CD4-positive, alpha-beta T cell treated with Interleukin-2 at 100 ng/mL for 4 hours (primary cell): ENCODE measurements at places on chromosomes 13 and 19.
A peak's percentile ranks its signal among the peaks of the same experiment; 100 is the strongest.

GRCh38 chr13:59099182-59099974, 1064.3 kb downstream of the DIAPH3 start:
- DNase-seq, result no peak

DNA sequence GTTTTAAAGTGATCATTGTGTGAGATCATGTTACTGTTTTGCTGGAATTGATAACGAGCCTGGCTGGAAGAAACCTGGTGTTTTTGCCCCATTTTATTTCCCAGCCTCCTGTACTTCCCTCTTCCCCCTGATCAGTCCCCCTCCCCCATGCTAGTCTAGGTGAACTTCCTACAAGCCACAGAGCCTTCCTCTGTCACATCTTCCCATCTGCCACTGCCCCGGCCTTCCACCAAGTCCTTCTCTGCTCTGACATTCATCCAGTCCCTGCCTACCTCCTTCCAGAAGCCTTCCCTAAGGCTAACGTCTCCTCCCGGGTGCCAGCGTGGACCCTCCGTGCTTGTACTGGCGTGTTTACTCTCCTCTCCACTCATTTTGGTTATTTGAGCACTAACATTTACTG, 14.3 kb downstream of the FARP1 start:
- DNase-seq, result no peak

- DNase-seq, result no peak
These were observed 989 bp upstream of the SACS start for GRCh38 chr13:23434491-23434890.

- no peak for DNase-seq
These were observed 27.3 kb upstream of the SPATA13 start for GRCh38 chr13:24133021-24133795.

- peak; percentile 88 for DNase-seq
These were observed 744 bp upstream of the POU2F2 start for GRCh38 chr19:42132851-42133528.

- DNase-seq, result no peak
These were observed 23.7 kb upstream of the GPR183 start for GRCh38 chr13:99330942-99331341.

- peak; percentile 12 for DNase-seq
These were observed 72.4 kb upstream of the RGCC start for GRCh38 chr13:41384749-41385503.

DNA sequence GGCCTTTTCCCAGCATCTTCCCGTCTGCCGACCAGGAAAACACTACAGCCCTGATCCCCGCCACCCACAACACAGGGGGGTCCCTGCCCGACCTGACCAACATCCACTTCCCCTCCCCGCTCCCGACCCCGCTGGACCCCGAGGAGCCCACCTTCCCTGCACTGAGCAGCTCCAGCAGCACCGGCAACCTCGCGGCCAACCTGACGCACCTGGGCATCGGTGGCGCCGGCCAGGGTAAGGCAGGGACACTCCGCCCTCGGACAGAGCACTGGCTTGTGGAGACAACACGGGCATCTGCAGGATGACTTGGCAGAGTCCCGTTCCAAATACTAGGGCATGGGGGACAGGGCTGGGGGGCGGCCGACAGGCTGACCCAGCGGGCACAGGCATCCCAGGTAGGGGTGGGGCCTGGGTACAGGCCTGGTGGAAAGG, 31.1 kb downstream of the COMP start:
- no peak for DNase-seq

DNA sequence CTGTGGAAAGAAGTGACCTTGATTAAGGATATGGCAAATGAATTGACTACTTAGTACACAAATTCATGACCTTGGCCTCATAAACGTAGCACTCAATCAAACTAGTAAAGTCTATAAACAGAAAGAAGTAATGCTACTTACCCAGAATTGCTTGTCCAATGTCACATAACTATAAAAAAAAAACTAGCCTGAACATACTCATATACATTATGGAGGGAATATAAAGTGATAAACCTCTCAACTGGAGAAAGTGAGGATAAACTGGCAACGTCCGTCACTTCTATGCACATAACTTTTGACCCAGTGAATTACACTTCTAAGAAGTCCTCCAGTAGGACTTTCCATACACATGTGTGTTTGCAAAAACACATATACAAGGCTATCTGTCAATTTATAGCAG, 7.7 kb upstream of the SERP2 start:
- no peak for DNase-seq

GRCh38 chr19:2288818-2289713, 7.1 kb upstream of the PEAK3 start:
- no peak for DNase-seq

GRCh38 chr19:13164343-13165161, 14.3 kb downstream of the IER2 start:
- DNase-seq, result peak; percentile 50

GRCh38 chr13:77415253-77416071, 88.6 kb upstream of the MYCBP2 start:
- DNase-seq, result no peak

GRCh38 chr13:44171156-44171555, 202.5 kb upstream of the SERP2 start:
- no peak for DNase-seq

DNA sequence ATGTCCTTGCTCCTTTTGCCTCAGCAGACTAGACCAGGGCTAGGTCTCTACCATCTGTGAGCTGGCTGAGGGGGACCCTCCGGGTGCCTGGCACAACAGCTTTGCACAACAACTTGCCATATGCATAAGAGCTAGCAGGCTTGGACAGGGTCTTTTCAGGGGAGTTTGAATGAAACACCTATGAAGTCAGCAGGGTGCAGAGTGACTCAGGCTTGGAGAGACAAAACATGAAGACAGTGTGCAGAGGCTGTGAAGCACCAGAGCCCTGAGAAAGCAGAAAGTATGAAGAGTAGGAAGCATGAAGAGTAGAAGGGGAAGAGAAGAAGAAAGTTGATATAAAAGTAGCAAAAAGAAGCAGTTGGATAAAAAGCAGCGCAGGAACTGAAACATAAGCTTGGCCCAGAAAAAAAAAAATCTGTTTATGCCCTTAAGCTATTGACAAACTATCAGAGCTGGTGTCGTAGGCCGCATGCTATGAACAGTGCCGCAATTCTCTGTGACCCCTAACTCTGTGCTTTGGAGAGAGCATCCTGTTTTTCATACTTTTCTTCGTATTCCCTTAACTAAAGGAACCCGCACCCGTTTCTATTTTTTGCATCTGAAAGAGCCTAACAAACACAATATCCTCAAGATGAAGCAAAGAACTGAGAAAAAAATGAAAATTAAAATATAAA, 52.7 kb upstream of the FAM216B start:
- no peak for DNase-seq

GRCh38 chr19:51531349-51532315, at the start of gene SIGLEC6:
Gene SIGLEC6, minus strand, starts transcription at chr19:51531670. Its CDS starts 22 bp downstream, at chr19:51531648.
- peak; percentile 17 for DNase-seq

DNA sequence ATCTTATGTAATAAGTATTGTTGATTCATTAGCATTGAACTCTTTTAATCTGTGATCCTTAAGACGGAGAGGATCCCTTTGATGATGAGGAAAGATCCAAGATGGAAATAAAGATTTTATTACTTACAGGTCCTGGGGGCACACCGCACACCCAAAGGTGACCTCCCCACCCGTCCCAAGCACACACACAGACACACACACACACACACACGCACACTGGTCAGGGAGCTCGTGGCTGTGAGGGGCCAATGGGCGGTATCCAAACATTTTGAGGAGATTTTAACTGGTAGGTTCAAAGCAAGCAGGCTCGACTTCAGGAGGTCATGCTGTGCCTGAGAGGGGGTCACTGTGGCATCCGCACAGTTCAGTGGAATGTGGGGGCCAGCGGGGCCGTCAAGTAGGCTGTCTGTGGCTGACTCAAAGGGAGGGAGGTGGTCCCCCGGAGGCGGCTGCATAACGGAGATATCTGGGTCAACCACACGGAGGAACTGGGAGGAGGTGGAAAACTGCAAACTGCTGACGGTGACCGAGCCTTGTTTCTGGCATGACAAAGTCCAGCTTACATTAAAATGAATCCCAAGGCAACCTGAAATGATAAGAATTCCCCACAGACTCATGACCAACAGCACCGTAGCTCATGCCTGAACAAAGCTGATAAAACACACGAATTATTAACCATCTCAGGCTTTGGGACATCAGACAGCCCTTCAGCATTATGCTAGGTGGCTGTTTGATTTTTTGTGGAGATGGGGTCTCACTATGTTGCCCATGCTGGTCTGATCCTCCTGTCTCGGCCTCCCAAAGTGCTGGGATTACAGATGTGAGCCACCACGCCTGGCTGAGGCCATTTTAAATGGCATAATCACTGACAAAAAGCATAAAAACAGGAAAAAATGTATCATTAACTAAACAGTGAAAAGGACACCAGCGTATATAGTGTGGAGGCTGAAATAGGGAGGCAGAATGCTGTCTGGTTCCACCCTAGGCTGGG, 20.9 kb upstream of the SIGLEC11 start:
- no peak for DNase-seq

- DNase-seq, result no peak
These were observed 73.1 kb upstream of the MTIF3 start for GRCh38 chr13:27523346-27524073.

- no peak for DNase-seq
These were observed 732 bp upstream of the C2CD4C start for GRCh38 chr19:409516-410242.

DNA sequence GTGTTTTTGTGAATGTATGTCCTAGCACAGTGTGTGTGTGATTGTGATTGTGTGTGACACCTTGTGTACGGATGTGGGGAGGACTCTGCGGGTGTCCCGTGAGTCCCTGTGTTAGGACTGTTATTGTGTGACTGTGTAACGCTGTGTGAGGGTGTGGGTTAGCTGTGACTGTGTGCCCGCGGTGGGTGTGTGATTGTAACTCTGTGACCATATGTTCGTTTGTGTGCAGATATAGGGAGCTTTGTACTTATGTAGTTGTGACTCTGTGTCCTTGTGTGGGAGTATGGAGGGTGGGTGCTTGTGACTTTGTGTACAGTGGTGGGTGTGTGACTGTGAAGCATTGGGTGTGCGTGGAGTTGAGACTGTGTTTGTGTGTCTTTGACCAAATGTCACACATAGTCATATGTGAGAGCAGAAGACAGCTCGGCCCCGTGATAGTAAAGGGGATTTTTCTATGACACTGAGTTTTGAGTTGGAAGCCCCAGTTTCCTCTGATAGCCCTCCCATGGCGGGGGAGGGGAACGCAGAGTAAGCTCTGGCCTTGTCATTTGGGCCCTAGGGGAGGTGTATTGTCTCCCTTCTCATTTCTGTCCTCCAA, 949 bp upstream of the ZNF260 start:
- peak; percentile 7 for DNase-seq

DNA sequence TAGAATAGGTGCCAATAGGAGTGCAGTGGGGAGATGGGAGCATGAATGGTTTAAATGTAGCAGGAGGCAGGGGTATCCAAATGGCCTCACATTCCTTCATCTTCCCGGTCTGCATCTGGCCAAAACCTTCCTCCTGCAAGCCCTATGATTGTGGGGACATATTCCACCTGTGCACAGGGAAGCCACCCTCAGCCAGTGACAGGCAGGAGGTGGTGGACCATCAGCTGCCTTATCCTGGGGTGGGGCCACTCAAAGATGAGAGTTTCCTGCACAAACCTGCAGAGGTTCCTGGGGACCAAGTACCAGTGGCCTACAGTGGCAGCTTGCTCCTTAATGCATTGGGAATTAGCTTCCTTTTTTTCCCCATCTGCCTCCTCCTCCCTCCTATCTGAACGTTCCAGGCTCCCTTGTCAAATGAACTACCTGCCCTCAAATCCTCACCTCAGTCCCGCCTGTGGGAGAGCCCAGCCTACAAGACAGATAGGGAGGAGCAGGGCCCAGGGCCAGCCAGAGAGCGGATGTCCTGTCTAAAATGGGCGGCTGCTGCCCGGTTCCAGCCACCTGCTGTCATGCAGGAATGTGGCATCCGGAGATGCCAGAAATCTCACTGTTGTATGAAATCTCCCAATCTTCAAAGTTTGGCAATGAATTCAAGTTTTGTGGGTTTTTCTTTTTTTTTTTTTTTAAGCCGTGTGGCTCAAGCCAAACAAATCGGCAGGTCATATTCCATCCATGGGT, 85.0 kb downstream of the TSHZ3 start:
- no peak for DNase-seq

GRCh38 chr19:7435586-7435985, 53.2 kb downstream of the PEX11G start:
- DNase-seq, result no peak

GRCh38 chr13:44404261-44405132, 30.9 kb downstream of the SERP2 start:
- no peak for DNase-seq

DNA sequence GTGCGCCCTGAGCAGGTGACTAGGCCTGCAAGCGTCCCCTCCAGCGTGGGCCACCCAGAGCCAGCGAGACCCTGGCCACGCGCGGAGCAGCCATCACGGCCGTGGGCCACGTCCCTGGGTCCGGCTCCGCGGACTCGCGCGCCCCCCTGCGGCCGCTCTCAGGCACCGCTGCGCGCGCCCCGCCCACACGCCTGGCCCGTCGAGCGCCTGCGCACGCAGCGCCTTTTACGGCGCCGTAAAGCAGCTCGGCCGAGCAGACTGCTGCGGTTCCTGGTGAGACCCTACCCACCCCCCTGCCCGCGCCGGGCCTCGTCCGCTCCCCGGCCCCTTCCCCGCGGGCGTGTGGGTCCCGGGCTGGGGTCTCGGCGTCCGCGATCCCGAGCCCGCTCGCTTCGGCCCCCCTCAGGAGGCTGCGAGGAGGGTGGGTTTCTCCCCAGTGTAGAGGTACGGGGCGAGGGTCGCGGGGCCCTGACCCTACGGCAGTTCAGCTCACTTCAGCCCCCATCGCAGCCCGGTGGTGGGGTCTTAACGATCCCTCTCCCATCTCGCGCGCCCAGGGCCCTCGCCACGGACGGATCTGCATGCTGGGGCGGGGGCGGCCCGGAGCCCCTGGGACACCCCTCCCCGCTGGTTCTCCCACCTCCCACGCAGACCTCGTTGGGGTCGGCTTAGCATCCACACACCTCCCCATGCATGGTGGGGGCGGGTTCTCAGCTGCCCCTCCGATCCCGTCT, at the start of gene TRAPPC5:
Gene TRAPPC5 (plus strand): TSS at position 228 of the 734 bp plus-strand sequence. CDS start 1,421 bp downstream, outside the sequence.
- peak; percentile 86 for DNase-seq

- DNase-seq, result no peak
These were observed 38.6 kb upstream of the TEX29 start for GRCh38 chr13:111281751-111282311.

DNA sequence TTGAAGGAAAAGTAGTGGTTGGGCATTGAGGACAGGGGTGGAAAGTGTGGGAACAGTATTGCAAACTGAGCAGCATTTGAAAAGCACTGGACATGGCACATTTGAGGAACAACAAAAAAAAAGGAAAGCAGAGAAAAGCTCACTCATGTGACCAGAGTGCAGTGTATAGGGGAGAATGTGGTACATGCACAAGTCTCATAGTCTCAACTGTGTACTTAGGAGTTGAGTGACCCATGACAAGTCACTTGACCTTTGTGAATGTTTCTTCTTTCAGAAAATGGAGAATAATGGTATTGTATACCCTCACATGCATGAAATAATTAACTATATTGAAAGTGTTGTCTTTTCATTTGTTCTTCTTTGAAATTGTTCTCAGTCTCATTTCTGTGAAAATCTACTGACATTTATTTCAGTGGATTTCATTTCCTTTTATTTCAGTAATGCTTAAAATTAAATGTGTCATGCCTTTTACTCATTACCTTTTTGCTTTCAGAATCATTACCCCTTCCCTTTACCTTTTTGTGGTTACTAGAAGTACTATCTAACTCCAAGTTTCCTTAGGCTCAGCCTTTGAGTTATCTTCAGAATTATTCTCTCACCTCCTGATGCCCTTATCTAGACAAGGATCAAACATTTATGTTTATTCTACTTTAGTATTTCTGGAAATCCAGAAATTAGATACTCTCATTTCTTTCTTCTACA, 79.1 kb upstream of the MLNR start:
- no peak for DNase-seq

- DNase-seq, result no peak
These were observed 54.5 kb downstream of the STK24 start for GRCh38 chr13:98522371-98522770.

GRCh38 chr19:41940731-41941409, 12.6 kb upstream of the ERFL start:
- no peak for DNase-seq
